ENCODE measurements at places on chromosomes 1 and 21.

GRCh38 chr1:37325010-37325409 lies 149.4 kb upstream of the ZC3H12A start:
- no peak for DNase-seq

DNA sequence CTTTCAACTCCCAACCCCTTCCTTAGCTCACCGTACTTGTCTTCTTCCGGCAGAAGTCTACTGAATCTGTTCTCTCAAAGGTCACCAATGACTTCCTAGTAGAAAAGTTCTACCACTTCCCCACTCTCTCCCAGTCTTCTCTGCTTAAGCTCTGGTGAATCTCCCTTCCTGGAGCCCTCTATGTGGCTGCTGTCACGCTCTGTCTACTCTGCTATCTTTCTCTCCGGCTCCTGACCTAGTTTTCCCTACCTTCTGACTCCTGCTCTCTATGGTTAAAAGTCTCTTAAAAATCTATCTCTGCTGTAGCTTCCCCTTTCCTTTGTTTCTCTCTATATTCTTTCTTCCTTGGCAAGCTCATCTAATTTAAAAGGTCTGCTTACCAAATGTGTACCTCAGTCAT lies 350.1 kb upstream of the GREM2 start:
- no peak for DNase-seq

- DNase-seq = no peak
These were observed 4.3 kb downstream of the XPR1 start for GRCh38 chr1:180636138-180636537.

DNA sequence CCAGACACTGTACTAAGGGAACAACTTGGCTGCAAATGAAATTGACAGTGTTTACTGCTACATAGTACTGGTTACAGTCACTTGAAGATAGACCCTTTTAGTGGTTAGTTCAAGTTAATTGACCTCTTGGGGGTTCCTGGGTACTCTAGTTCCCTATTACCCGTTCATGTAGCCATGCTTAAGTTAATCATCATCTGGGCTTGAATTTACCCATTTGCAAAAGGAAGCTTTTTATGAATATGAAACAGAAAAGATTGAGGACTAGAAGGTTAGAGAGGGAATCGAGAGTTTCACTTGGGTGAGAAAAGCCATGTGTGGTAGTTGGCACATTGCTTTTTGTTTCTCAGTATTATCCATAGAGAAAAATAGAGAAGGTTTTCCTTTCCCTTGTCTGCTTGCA lies 2.7 kb downstream of the MIA3 start:
- no peak for DNase-seq

DNA sequence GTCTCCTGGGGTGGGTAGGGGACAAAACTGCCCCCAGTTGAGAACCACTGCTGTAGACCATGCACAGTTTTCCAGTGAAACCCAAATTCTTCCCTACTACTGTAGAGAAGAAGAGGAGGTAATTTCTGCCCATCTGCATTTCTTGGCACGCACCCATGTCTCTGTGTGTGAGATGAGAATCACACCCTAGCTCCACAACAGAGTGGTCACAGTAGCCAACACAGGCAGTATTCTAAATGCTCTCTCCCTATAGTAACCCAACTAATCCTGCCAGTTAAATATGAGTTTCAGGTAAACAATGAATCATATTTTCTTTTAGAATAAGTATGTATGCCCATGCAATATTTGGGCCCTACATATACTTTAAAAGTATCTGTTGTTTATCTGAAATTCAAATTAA lies 1.2 kb upstream of the CAPN2 start:
- DNase-seq = no peak

GRCh38 chr1:18548643-18549042 lies 67.9 kb downstream of the KLHDC7A start:
- no peak for DNase-seq

DNA sequence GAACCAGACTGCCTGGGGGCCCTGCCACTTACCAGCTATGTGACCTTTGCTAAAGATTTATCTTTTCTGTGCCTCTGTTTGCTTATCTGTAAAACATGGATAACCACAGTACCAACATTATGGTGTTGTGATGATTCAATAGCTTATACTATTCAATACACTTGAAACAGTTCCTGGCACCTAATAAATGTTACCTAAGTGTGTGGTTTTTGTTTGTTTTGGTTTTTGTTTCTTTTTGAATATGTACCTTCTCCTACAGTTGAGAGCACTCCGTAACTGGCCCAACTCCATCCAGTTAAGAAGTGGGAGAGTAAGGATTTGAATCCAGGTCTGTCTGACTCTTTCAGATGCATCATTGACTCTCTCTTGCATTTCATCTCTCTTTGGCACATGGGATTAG lies 125.8 kb upstream of the C8B start:
- no peak for DNase-seq

- DNase-seq = no peak
These were observed 661 bp downstream of the GBP4 start for GRCh38 chr1:89198081-89198480.

GRCh38 chr1:179973198-179974110 lies 18.8 kb downstream of the CEP350 start:
- DNase-seq = no peak

- DNase-seq = no peak
These were observed 123.0 kb downstream of the PCBP3 start for GRCh38 chr21:45766501-45766900.

GRCh38 chr21:30329203-30329875 lies 8.2 kb downstream of the KRTAP27-1 start:
- no peak for DNase-seq

GRCh38 chr1:170623171-170623570 lies 40.8 kb upstream of the PRRX1 start:
- no peak for DNase-seq

DNA sequence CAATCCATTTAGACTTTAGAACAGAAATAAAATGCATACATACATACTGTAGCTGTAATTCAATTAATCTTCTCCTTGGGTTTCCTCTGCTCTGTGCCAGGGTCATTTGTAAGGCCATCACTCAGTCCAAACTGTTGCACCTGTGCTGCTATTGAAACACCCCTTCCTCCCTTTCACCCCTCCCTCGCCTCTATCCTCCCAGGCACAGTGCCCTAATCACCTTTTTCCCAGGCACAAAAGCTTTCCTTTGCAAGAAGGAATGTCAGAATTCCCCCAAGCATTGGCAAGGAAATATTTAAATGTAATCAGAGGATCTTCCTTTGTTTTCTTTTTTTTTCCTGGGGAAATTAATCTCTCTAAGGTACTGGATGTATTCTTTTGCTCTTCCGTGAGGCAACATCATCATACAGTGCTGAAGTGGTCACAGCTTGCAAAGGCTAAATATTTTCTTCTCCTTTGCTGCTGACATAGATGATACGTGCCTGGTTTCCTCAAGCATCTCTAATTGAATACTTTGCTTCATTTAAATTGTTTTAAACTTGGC lies 339.3 kb upstream of the NR5A2 start:
- DNase-seq = no peak

GRCh38 chr1:74835051-74835450 lies 102.1 kb downstream of the TYW3 start:
- no peak for DNase-seq

DNA sequence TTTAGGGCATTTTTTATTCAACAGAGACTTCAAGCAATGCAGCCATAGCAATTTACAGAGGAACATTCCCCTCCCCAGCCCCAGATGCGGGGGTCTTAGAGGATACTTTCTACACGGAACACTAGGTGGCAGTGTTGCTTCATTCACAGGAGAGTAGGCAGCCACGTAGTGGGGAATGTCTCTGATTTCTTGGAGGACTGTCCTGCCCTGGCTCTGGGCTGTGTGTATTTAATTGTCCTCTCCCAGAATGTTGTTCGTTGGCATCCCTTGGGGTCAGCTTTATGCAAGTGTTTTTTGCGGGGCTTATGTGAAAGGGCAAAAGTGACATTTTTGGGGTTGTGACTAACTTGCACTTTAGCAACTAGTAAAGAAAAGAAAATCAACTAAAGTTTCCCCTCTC lies 96.9 kb downstream of the PAPPA2 start:
- DNase-seq = no peak

- no peak for DNase-seq
These were observed 33.3 kb downstream of the DEGS1 start for GRCh38 chr1:224216382-224216781.

- no peak for DNase-seq
These were observed 53.3 kb downstream of the SPATA6 start for GRCh38 chr1:48418742-48419141.

DNA sequence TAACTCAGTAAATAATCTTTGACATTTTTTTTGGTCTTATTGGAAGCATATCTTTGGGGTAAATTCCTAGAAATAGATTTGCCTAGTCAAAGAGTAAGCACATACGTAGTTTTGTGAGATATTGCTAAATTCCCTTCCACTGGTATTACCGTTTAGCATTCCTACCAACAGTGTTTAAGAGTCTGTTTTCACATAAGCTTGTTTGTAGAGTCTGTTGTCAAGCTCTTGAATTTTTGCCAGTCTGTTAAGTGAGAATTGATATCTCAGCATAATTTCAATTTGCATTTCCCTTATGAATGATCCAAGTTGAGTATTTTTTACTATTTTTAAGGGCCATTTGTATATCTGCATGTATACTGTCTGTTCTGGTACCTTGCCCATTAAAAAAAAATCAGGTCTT lies 37.0 kb upstream of the MPC2 start:
- no peak for DNase-seq

- no peak for DNase-seq
These were observed 43.5 kb downstream of the SNX27 start for GRCh38 chr1:151655371-151655770.

DNA sequence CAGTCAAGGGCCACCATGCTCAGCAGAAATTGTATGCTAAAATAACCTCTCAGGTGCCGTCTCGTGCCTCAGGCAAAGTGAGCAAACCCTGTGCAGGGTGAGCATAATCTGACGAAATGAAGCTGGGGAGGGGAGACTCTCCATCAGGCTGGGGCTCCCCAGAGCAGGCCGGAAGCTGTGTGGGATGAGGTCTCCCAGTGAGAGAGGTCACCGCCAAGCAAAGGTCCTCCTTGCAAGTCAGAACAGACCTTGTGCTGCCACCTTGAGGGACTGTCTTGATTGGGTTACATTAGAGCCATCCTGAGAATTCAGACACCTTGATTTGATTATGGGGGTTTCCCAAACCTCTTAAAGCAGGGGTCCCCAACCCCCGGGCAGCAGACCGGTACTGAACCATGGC lies 64.2 kb downstream of the ZNF684 start:
- DNase-seq = no peak

- DNase-seq = no peak
These were observed 70.3 kb upstream of the MROH9 start for GRCh38 chr1:170864876-170865538.

GRCh38 chr21:37940691-37941090 lies 24.4 kb upstream of the KCNJ6 start:
- no peak for DNase-seq

GRCh38 chr1:23792151-23792945 lies 1.4 kb downstream of the LYPLA2 start:
- DNase-seq = no peak

DNA sequence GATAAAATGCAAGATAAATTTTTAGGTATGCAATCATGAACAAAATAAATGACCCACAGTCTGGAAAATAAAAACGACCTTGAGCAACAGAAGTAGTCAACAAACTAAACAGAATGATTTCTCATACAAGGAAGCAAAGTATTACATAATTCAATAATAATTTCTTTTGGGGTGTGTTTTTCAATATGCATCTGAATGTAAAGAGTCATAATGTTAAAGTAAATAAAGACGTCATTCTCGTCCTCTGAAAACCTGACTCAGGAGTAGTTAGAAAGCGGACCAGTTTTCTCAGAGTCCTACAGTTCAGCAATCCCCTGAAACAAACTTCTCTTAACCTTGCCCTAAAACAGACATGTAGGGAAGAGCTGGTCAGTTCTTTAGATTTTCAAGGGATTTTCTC lies 18.6 kb downstream of the CDC42BPA start:
- DNase-seq = no peak

GRCh38 chr1:27934818-27935549 lies at the start of gene SMPDL3B:
Gene SMPDL3B, plus strand, starts transcription at chr1:27935000. Its CDS starts 184 bp downstream, at chr1:27935184.
- no peak for DNase-seq

DNA sequence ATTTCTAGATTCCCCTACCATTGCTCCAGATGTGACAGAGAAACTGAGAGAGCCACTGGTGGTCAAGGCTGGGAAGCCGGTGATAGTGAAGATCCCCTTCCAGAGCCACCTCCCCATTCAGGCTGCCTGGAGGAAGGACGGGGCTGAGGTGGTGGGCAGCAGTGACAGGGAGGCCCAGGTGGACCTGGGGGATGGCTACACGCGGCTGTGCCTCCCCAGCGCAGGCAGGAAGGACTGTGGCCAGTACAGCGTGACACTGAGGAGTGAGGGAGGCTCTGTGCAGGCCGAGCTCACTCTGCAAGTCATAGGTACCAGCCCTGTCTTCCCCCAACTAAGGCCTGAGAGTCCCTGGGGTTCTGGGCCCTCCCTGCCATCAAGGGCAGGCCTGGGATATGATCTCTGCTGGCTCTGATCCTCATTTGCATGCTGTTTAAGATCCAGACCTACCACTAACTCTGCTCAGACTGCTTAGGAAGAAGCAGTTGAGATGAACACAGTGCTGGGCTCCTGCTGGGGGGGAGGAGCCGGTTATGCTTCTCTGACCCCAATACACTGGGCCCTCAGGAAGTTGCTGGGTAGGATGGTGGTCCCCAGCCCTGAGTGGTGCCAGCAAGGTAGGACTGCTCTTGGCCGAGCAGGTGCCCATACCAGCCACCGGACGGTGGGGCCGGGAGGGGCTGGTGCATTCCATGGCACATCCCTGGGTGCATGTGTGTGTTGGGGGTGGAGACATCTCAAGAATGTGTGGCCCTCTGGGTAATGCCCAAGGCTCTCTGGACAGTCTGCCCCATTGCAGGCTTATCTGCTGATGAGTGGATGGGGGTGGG lies 25.1 kb downstream of the IGFN1 start:
- DNase-seq = no peak

GRCh38 chr1:107474877-107475612 lies 334.2 kb downstream of the NTNG1 start:
- DNase-seq = no peak
